Fibroblast of the aortic adventitia (primary cell): ENCODE measurements at places on chromosomes 2 and 18. TPM values are rescaled to one million over a fixed set of nuclear protein-coding genes. Genes with fewer than 3 reads are reported as not detected.

Gene MROH2A
- under 0.01 TPM in 1 of 2 replicates, not detected in the other for total RNA-seq

Gene MRPL44
- total RNA-seq = 30.4 and 33.6 TPM in 2 replicates

Gene USP40
- 40.2 and 75.5 TPM in 2 replicates for total RNA-seq

Gene TGFA
- not detected in 2 replicates for total RNA-seq

Gene PAX3
- total RNA-seq = not detected in 2 replicates

Gene KIF5C
- 0.09 TPM in 1 of 2 replicates, not detected in the other for total RNA-seq

Gene MAP3K20
- 53.1 and 68.2 TPM in 2 replicates for total RNA-seq

Gene KLHL14
- total RNA-seq = not detected in 2 replicates

Gene LAMA3
- 5.1 and 15.7 TPM in 2 replicates for total RNA-seq

Gene PKDCC
- 19.7 and 57.8 TPM in 2 replicates for total RNA-seq

Gene FNDC4
- total RNA-seq = 7.3 and 45.8 TPM in 2 replicates

Gene BARD1
- 4.5 and 33.1 TPM in 2 replicates for total RNA-seq

Gene CLIP4
- total RNA-seq = 73.5 and 97.1 TPM in 2 replicates

Gene LOXHD1
- not detected in 2 replicates for total RNA-seq

Gene STRADB
- total RNA-seq = 47.6 and 57.6 TPM in 2 replicates

Gene C2orf66
- 0.27 TPM in 1 of 2 replicates, not detected in the other for total RNA-seq

Gene C1QL2
- not detected in 2 replicates for total RNA-seq

Gene NDUFV2
- 135 and 137 TPM in 2 replicates for total RNA-seq

Gene ELP2
- 83.3 and 119 TPM in 2 replicates for total RNA-seq

Gene CD8B
- not detected in 2 replicates for total RNA-seq
